ENCODE measurements at places on chromosomes 16 and 17.

- no peak for DNase-seq
These were observed 74.5 kb upstream of the METRNL start for GRCh38 chr17:83004791-83005380.

GRCh38 chr16:27245276-27246172, 23.0 kb downstream of the NSMCE1 start:
- no peak for DNase-seq

GRCh38 chr17:55157165-55157564, 107.6 kb upstream of the HLF start:
- DNase-seq, result no peak

DNA sequence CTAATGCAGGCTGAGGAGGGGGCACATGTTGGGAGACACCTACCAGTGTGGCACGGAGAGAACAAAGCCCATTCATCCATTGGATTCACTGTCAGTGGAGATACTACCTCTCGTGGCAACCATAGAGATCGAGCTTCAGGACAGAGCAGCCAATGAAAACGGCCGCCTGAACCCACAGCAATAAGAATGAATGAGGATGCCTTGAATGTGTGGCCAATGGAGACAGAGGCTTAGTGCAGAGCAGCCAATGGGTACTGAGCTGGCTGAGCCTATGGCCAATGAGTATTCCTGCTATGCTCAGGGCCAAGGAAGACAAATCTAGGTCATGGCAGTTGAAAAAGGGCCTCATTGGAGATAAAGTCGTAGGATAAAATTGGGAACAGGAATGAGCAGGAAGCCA, 10.9 kb downstream of the ARHGEF15 start:
- DNase-seq, result no peak

DNA sequence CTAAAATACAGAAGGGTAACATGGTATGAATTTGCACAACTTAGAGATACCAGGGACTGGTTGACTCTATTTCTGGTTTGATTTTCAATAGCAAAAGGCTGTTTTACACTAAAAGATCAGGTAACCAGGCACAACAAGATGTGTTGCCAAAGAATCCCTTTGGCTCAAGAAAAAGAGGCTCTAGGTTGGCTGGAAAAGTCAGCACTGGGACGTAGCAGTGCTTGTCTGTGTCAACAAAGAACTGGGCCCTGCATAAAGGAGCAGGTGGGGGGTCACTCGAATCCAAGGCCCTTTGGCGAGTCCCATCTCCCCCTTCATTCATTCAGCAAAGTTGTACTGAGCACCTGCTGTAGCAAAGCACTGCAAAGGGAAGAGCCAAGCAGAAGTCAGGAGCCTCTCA, 18.4 kb downstream of the SDR42E1 start:
- no peak for DNase-seq

- no peak for DNase-seq
These were observed 20.9 kb downstream of the SOST start for GRCh38 chr17:43737722-43738121.

GRCh38 chr17:16437083-16437482, 21.7 kb downstream of the TRPV2 start:
- no peak for DNase-seq

DNA sequence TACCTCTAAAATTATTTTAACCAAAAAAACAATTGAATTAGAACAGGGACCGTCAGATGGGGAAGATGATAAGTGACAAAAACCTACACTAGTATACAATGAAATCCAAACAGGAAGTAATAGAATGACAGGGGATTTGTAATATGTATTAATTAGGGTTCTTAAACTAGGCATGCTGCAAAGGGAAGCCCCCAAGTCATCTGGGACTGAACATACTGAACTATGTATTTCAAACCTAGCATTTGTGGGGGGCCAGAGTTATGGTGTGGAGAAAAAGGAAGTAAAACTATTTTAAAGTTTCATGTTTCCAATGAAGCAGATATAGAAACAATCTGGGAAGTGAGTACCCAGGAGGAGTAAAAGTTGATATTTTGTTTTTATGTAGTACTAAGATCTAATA, 133.2 kb upstream of the HS3ST3A1 start:
- no peak for DNase-seq

DNA sequence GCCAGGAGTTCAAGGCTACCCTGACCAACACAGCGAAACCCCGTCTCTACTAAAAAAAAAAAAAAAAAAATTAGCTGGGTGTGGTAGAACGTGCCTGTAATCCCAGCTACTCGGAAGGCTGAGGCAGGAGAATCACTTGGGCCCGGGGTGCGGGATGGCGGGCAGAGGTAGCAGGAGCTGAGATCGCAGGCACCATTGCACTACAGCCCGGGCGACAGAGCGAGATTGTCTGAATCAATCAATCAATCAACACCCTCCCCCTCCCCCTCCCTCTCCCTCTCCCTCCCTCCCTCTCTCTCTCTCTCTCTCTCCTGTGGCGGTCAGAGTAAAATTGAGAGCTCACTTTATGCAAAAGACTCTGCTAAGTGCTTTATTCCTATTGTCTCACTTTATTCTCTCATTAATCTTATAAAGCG, 1.2 kb downstream of the HSDL1 start:
- no peak for DNase-seq
